ENCODE measurements at places on chromosomes 6 and 20.

- DNase-seq, result no peak
Measured at GRCh38 chr6:146224449-146224848, 195.6 kb downstream of the GRM1 start.

DNA sequence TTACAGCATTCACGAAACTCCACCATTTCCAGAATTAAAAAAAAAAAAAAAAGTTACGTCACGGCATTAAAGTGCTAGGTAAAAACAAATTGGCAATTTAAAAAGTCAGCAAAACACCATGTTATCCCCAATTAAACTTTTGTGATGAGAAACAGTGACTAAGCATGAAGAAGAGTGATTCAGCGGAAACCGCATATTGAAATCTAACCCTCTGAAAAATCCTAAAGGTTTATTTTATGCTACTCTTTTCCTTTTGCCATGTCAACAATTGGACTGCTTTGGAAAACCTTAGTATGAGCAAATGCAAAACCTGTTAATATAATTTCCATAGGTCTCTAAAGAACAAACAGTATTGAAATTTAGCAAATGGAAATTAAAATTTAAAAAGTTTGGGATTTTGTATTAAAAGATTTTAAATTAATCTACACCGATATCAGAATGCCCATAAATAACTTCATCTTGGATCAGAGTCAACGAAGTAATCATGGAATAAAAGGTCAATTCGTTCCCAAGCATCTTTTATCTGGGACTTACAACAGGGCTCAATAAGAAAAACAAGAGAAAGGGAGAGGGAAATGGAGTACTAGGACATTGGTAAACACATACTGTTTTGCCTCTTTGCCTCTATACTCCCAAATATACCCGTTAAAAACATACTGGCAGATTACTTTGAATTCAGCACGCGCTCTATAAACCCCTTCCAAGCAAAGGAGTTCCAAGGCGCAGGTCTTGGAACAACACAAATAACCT, 1.1 kb downstream of the FBXO30 start:
- DNase-seq, result no peak

GRCh38 chr6:137775720-137776119, 91.3 kb upstream of the TNFAIP3 start:
- no peak for DNase-seq

DNA sequence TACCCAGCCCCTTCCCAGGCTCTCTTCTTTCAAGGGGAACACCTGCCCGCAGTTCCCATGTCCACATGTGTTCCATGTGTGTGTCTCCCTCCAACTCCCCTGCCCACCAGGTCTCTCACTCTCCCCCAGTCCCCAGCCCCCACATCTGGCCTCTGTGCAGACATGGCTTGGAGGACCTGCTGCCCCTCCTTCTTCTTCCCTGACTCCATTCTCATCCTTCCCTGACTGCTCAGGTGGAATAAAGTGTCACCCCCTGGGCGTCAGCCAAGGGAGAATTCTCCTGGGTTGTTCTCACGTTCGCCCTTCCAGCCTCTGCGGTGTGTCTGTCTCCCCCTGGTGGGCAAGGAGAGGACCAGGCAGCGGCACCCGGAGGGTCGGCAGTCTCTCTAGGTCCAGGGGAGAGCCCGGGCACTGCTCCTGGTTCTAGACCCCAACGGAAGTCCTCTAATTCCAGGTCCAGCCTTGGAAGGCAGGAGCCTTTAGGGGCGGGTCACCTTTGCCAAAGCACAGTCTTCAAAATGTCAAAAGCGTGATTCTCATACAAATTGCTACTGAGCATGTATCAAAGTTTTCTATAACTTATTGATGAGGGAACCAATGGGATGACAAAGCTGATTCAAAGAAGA, 50.5 kb downstream of the EBF4 start:
- peak; percentile 82 for DNase-seq

DNA sequence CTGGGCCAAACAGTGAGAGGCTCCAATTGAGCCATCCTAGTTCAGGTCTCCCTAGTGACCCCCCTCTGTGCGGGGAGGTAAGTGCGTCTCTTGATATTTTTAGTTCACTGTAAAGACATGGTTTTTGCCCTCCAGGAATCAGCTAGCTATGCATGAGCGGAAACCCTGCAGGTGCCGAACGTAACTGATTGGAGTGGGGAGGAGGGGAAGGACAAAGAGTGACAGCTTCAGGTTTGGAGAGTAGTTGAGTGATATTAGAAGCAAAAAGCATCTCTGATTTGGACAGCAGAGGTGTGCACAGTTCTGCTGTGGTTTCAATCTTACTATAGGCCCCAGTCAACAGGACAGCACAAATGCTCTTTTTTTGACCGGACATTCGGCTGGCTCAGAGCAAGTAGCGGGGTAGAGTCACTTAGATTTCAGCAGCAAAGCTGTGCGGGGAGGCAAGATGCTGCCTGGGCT, 31.8 kb downstream of the TBC1D7 start:
- DNase-seq, result peak; percentile 79

DNA sequence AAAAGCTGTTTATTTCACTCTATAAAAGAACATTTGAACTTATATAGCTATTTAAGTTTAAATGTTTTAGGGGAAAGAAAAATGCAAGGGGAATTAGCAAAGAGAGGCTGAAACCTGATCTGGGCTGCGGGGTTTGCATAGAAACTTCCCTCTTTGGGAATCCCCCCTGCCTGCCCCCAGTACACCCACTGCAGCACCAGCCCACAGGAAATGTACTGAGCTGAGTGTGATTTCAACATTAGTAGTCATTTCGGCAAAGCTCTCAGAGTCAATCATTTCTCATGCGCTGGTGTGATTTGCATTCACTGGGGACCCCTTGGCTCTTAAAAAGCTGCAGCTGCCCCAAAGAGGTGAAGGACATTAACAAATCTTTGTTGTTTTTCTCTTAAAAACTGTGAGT, 859.4 kb downstream of the MAFB start:
- no peak for DNase-seq

DNA sequence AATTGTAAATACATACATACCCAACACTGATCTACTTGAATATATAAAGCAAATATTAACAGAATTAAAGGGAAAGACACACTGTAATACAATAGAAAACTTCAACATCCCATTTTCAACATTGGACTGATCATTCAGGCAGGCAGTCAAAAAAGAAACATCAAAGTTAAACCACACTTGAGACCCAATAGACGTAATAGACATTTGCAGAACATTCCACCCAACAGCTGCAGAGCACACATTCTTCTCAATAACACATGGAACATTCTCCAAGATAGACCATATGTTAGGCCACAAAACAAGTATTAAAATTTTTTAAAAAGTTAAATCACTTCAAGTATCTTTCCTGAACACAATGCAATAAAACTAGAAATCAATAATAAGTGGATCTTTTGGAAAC, 698.2 kb downstream of the COL12A1 start:
- no peak for DNase-seq

DNA sequence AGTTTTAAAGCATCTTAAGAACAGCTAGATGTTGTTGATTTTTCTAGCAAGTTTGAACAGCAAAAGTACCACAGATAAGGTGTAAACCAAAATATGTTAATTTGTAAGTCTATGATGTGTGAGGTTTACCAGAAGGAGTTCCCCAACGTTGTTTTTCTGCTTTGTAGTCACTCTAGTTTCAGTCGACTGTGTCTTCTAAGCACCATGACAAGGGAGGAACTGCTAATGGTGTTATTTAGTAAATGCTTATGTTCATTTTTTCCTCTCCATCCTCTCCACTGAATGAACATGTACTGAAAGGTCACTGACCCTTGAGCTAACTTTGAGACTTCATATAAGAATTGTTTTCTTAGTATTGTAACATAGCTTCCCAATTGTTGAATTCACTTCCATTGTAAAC, 3.0 kb downstream of the ENPP3 start:
- DNase-seq, result no peak

DNA sequence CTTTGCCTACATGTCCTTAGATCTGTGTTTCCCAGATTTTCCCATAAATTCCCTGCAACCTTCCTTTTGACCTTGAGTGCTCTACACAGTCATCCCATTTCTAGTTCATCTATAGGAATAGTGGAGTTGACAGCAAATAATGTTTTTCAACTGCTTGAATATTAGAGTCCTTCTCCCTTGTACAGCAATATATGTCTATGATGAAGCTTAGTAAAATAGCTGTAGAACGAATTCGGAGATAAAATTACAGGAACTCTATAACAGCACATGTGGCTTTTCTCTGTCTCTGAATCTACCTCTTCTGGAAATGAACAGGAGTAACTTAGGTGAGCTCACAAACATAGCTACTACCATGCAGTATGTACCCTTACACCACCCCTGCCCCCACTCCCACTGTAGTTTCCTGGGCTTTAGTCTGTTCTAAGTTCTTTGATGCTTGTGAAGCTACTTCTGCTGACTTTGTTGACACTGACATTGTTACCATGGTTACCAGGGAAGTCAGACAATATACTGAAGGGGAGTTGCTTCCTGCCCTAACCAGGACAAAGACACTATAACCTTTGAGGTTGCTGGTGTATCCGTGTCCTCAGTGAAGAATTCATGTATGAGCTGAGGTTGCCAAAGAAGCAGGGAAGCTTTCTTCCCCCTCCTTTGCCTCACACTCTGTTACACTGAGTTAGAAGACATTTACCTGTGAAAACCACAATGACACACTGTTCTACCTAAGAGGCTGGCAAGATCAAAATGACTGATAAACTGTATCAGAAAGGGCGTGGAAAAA, 35.8 kb upstream of the SHLD1 start:
- DNase-seq, result no peak

GRCh38 chr6:151350442-151351145, 40.8 kb downstream of the ZBTB2 start:
- no peak for DNase-seq

GRCh38 chr6:163808871-163809270, 394.4 kb downstream of the QKI start:
- DNase-seq, result no peak

GRCh38 chr6:57324538-57324937, 7.1 kb downstream of the PRIM2 start:
- no peak for DNase-seq

DNA sequence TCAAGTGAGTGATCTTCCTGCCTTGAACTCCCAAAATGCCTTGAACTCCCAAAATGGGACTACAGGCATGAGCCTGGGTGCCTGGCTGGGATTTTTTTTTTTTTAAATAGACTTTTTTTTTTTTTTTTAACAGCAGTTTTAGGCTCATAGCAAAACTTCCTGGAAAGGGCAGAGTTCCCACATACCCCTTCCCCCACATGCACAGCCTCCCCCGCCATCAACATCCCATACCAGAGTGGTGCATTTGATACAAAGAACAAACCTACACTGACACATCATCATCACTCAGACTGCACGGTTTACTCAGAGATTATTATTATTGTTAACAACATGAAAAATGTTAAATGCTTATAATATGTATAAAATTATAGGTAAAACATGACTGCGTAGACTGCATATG, 26.0 kb downstream of the UQCC1 start:
- no peak for DNase-seq

DNA sequence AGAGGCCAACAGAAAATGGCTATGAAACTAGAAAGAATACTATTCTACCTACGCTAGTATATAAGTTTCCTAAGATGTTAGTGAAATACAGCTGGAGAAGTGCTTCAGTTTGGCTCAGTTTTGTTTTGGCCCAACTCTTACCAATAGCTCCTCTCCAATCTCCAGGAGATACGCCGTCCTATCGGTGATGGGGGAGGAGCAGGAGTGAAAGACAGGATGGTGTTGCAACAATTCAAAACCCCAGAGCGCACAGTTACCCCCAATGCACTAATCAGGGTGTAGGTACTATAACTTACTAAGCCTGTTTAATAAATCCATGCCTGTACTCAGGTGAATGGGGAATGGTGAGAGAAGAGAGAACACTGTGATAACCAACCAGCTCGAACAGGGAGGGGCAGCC, 24.2 kb upstream of the RAB23 start:
- DNase-seq, result no peak

GRCh38 chr6:154457046-154457713, 53.3 kb downstream of the CNKSR3 start:
- no peak for DNase-seq
